ENCODE measurements at places on chromosomes 2 and 18. TPM values are rescaled to one million over a fixed set of nuclear protein-coding genes. Genes with fewer than 3 reads are reported as not detected.

DNA sequence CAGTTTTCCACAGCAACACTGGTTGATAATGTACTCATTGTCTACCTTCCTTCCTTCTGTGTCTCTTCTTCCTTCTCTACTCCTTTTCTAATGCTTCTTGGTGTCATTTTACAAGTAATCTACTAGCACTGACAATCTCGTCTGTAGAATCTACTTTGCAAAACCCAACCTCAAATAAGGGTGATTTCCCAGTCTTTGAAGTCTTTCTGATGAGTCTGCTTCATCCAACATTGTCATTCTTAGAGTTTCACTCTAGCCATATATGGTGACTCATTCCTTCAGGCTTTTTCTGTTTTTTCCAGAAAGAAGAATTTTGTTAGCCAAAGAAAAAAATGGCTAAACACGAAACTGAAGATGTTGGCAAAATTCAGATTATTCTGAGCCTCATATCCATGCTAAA lies 288.7 kb downstream of the MBD2 start:
- no peak for DNase-seq

Gene KYNU
- 25.3 TPM for total RNA-seq

- DNase-seq, result no peak
These were observed 17.8 kb upstream of the GPR75 start for GRCh38 chr2:53877556-53877955.

GRCh38 chr2:70124983-70125480 lies 37.8 kb downstream of the PCBP1 start:
- DNase-seq, result no peak

DNA sequence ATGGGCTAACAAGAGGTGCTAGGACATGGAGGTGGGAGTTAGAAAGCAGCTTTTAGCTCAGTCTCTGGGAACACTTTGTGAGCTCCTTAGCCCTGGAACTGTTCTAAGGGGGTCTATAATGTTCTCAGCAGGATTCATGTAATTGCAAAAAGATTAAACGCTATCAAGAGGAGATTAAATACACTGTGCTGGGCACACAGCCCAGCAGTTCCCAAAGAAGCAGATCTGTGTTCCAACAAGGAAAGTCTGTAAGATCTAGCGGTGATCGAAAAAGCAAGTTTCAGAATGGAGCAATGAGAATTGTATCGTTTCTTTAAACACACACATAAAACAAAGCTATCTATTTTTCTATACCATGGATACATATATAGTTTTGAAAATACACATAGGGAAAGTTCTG lies 2.4 kb upstream of the ARID5A start:
- no peak for DNase-seq
